ENCODE measurements at places on chromosomes 16 and 17. TPM values are rescaled to one million over a fixed set of nuclear protein-coding genes. Genes with fewer than 3 reads are reported as not detected.

- DNase-seq = no peak
Observed at GRCh38 chr17:9414471-9414870, 161.1 kb downstream of the STX8 start.

The NETO2 gene
- 0.62 TPM for total RNA-seq

GRCh38 chr17:16304830-16305229 is 48.4 kb downstream of the CENPV start:
- no peak for DNase-seq

DNA sequence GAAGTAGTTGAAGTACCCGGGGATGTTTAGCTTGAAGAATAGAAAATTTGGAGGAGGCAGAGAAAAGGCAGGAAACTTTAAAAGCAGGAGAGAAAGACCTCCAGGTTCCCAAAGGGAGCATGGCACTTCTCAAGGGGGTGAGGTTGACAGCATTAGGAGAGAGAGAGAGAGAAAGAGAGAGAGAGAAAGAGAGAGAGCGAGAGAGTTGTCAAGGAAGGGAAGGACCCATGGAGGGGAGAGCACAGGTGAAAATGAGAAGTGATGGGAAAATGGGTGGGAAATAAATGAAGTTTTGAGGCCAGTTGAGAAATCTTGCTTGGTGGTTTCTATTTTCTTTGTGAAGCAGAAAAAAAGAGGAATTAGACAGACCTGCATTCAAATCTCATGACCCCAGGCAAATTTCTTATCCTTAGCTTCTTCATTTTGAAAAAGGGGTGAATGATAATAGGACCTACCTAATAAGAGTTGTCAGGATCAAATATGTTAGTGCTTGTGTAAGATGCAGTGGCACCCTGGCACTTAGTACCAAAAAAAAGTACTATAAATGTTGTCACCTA is 24.0 kb downstream of the PRKCB start:
- no peak for DNase-seq

DNA sequence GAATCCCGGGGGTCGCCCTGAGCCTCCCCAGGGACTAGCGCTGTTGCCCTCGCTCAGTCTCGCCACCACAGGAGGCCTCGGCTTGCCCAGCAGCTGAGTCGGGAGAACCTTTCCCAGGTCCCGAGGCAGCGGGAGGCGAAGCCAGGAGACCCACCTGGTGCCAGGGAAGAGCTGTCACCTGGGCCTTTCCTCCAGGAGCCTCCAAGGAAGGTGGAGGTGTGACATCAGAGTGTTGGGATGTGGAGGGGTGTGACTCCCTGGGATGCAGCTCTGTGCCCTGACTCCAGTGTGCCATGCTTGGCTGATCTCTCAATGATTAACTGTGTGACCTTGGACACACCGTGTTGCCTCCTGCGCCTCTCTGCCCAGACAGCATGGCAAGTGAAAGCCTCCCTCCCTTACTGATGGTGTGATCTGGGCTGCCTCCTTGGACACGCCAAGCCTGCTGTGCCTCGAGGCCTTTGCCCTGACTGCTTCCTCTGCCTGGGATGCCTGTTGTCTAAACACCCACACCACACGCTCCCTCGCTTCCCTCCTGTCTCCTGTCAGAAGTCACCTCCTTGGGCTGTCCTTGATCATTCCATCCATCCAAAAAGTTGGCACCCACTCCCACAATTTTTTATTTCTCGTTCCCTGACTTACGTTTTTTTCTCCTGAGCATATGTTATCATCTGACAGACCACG is 88.0 kb downstream of the CMIP start:
- no peak for DNase-seq

DNA sequence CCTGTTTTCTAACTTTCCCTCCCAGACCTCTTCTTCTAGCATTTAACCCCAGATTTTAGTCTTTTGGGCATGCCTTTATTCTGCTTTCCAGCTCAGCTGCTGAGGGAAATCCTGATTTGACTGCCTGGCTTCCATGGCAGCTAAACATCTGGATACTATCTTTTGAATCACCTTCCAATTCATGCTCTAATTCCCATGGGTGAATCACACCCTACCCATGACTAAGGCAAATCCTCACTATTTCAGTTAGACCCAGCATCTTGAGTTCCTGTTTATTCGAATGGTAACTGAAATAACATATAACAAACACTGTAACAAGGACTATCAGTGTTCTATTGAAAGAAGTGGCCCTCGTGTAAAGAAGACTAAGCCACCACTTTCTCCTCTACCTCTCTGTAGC is 29.8 kb downstream of the CA10 start:
- no peak for DNase-seq

GRCh38 chr17:36024106-36024869 is 6.5 kb upstream of the CCL23 start:
- no peak for DNase-seq

GRCh38 chr17:79956853-79957252 is 78.8 kb downstream of the TBC1D16 start:
- DNase-seq = no peak

DNA sequence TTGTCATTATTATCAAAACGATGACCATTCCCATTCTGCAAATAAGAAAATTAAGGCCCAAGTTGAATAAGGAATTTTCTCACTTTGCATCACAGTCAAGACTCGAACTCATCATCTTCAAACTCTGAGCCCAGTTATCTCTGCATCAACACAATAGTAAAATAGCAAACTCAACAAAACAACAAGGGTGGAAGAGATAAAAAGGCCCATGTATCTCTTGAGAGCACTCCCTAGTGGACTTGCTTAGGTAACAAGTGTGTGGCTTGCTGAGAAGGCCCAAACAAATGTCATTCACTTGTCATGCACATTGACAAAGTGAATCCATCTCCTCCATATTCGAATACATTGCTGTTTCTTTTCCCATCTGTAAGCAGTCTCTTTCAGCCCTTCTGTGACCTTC is 412.0 kb upstream of the MAF start:
- DNase-seq = no peak

The CACNG5 gene
- not detected for total RNA-seq

GRCh38 chr17:28293994-28294393 is 25.0 kb upstream of the TMEM97 start:
- DNase-seq = no peak

- DNase-seq = no peak
Observed at GRCh38 chr17:75365931-75366275, 39.6 kb downstream of the GRB2 start.

The RAP1GAP2 gene
- total RNA-seq = 18.9 TPM

DNA sequence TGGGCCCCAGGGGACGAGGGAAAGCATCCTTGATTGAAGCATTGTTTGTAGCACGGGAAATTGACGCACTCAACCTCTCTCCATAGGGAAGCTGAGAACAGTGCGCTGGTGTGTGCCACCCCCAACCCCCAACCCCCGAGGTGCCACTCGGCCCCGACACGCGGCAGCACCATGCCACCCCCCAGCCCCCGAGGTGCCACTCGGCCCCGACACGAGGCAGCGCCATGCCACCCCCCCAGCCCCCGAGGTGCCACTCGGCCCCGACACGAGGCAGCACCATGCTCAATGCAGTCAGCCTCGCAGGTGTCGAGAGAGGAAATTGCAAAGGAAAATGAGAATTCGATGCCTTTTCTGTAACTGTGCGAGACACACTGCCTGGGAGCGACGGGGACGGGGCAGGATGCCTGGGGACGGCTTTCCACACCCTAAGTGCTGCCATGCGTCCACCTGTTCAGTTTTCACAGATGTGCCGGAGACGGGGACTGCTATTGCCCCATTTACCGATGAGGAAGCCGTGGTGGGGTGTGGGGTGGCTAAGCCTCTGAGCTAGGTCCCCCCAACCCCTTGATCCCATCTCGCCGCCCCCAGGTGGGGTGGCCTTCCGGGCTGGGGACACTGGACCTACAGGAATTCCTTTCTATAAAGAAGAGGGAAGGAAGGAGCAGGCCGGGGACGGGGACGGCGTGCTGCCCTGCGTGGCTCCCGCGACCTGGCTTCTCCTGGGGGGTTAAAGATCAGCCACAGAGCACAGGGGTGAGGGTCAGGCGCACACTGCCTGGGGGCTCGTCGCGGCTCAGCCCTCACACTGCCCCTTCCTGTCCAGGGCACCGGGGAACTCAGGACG is 9.8 kb downstream of the CBFA2T3 start:
- DNase-seq = no peak

The CRYM gene
- total RNA-seq = not detected

DNA sequence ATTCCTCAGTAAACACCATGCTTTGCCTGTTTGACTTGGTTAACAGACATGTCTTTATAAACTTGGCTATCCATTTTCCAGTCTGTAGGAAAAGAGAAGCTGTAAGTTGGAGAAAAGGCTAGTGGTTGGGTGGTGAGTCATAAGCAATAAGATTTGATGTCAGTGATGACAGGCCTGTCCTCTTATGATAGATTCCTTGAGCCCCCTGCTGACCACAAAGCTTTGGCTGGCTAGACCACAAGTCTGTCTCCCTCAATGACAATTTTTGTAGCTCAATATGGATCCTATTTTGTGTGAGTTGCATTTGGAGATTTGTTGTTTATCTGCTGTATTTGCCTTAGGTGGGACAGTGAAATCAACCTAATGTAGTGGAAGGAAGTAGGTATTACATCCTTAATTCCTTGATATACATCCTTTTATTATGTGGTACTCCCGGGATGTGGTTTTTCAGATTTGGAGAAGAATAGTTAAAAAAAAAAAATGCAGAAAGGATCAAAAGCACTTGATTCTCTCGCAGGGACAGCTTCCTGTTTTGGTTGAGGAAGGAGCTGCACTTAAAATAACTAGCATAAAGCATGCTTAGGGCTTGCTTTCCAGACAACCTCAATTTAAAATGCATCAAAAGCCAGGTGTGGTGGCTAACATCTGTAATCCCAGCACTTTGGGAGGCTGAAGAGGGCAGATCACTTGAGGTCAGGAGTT is 67.4 kb downstream of the SIAH1 start:
- DNase-seq = no peak

DNA sequence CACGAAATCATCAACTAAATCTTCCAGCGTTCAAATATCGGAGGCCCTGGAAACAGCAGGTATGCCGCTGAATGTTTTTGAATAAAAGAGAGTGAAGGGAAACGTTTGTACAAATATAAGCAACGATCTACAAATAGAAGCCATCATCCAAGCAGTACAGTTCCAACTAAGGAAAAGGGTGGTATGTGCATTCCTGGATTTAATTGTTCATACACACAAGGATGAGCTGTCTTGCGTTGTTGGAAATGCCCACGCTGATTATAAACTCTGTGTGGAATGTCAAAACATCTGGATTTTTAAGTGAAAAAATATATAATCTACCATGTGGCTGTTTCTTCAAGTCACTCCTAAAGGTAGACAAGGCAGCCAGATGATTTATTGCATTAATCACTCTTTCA is 191.8 kb upstream of the HSBP1 start:
- no peak for DNase-seq

DNA sequence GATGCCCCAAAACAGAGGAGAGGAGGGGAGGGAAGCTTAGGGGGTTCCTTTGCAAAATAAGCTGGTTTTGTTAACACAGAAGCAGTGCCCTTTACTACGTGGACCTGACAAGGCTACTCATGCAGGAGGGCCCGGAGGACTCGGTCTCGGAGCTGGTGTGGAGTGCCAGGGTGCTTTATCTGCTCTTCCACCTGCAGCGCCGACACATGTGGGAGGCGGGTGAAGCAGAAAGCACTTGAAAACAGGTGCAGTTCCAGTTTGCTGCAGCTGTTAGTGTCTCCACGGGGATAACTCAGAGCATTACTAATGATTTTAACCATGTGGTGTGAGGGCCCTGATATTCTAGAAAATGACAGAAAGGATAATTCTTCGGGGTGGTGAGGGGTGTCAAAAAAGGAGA is 35.0 kb upstream of the MNT start:
- no peak for DNase-seq

GRCh38 chr17:46026166-46027047 is 27.4 kb downstream of the STH start:
- no peak for DNase-seq

The ANKS4B gene
- total RNA-seq = not detected

- no peak for DNase-seq
Observed at GRCh38 chr17:34780438-34780837, 180.8 kb downstream of the CCT6B start.

DNA sequence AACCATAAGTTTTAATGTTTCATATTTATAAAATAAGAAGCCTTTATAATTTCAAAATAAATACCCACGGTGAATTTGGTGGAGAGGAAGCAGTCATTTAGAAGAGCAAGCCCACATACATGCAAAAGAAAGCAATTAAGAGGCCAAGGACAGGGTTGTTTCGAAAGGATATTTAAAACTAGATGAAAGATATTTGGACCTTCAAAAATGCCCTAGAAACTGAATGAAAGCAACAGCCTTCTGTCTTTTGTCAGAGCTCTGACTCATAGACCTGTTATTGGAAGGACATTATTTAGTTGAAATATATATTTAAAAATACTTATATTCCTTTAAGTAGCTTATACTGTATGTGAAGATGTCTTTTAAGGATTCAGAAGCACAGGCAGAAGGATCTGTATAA is 8.6 kb upstream of the METTL9 start:
- no peak for DNase-seq

DNA sequence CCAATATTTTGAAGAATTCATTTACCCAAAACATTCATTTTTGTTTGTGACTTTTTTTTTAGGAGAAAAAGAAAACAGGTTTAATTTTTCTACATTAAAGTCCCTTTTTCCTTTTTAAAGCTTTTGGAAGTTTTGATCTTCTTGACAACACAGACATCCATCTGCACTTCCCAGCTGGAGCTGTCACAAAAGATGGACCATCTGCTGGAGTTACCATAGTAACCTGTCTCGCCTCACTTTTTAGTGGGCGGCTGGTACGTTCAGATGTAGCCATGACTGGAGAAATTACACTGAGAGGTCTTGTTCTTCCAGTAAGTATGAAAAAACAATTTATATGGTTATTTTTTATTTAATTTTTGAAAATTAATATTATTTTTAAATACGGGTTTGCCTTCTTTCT is 37.2 kb downstream of the SIAH1 start:
- no peak for DNase-seq

The WFDC1 gene
- not detected for total RNA-seq

GRCh38 chr17:80294210-80294609 is 33.6 kb downstream of the RNF213 start:
- DNase-seq = no peak

The NPEPPS gene
- total RNA-seq = 84.6 TPM

The GJD3 gene
- not detected for total RNA-seq

The TEX14 gene
- 1.3 TPM for total RNA-seq

- DNase-seq = no peak
Observed at GRCh38 chr17:11948789-11949188, 48.5 kb downstream of the ZNF18 start.

DNA sequence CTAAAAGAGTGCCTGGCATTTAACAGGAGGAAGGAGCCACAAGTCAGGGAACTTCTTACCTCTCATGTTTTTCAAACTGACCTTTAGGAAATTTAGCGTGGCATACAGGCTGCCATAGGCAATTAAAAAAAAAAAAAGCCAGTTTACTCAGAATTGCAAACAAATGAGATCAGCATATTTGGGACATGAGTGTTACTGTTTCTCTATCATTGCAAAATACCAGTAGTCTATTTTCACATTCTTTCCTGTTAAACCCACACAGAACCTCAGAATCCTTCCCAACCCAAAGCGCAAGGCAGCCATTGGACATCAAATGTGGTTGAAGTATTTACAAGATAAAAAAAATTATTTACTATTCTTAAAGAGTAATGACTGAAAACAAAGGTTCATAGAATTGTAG is 366.4 kb upstream of the DYNLRB2 start:
- DNase-seq = no peak

- DNase-seq = no peak
Observed at GRCh38 chr17:39822051-39822451, 42.1 kb downstream of the IKZF3 start.

DNA sequence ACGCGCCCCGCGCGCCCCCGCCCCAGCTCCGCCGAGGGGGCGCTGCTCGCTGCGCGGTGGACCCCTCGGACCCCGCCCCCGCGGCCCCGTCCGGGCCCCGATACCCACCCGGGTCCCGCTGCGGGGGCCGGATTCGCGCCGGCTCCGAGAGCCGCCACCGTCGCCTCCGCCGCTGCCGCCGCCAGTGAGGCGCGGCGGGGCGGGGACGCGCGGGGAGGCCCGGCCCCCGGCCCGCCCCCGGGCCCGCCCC is at the start of gene TBC1D16:
Gene TBC1D16 (minus strand): TSS at position 186 of the 250 bp plus-strand sequence. CDS start 22,325 bp downstream, outside the sequence.
- DNase-seq = peak; percentile 74
